Lung (tissue), 17 donors: ENCODE measurements at places on chromosomes 5 and 9.

GRCh38 chr9:27333241-27334052 lies 36.5 kb upstream of the EQTN start:
- DNase-seq, result peak; percentile 85

DNA sequence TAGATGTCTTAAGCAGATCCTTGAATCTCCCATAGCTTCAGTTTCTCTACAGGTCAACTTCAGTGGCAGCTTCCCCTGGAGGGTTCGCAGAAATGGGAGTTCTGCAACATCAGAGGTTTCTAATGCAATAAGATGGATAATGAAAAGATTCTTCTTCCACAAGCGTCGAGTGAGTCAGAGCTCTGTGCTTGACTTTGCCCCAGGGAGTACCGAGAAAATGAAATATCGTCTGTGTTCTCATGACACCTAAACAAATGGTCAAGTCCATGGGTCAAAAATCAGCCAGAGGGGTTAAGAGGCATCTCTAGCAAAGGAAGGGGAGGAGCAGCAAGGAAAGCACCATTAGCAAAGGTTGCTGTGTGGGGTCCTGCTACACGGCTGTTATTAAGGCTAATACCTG lies 3.2 kb upstream of the ADRA1B start:
- DNase-seq, result no peak

DNA sequence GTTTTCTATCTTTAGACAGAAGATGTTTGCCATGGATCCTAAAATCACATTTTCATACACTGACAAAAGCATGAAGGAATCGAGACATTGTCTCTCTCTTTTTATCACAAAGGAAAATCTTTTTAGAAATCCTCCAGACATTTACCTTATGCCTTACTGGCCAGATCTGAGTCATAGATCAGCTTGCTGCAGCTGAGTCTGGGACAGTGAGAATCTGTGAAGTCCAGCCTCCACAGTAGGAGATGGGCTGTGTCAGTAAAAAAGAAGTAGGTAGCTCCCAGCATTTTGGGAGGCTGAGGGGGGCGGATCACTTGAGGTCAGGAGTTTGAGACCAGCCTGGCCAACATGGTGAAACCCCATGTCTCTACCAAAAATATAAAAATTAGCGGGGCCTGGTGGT lies 333.4 kb upstream of the ZNF462 start:
- DNase-seq, result no peak

DNA sequence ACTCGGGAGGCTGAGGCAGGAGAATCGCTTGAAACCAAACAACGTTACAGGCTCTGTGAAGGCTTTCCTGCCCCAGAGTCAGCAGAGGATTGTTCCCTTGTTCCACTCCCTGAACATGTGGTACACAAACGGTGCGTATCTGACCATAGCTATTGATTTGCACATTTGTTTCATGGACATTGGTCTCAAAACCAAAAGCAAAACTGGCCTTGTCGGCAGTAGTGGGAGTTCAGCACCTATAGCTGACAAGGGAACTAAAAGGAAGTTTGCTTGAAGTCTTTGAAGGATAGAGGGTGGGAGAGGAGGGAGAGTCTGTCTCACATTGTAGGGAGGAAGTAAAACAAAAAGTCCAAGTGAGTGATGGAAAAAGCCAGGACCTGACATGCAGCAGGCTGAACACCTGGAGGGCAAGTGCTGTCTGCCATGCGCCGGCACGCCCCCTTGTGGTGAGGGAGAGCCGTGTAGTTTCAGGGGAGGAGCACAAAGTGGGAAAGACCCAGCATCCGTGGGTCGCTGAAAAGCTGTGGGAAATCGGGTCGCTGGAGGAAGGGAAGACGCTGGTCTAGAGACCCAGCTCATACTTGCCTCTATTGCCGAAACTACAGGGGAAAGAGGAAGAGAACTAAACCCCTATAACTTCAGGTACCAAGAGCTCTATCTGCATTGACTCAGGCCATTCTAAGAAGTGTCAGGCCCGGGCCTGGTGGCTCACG lies 58.0 kb downstream of the RAD23B start:
- peak; percentile 46 for DNase-seq

DNA sequence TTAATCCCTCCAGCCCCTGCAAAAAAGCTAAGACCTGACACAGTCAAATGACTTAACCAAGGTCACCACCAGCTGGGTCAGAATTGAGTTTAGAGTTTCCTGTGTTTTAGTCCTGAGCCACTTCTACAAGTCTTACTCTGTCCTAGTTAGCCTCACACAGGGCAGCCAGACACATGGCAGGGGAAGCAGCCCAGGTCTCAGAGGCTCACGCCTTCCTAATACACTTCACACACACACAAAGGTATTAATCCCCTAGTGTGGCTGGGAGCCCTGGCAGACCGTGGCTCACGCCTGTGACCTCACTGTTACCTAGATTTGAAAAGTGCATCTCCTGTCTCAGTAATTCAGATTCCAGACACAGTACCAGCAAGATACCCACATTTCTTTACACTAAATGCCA lies 77.4 kb upstream of the WWC1 start:
- DNase-seq, result no peak

- peak; percentile 71 for DNase-seq
Observed at GRCh38 chr9:110217656-110218099, 9.7 kb upstream of the C9orf152 start.

DNA sequence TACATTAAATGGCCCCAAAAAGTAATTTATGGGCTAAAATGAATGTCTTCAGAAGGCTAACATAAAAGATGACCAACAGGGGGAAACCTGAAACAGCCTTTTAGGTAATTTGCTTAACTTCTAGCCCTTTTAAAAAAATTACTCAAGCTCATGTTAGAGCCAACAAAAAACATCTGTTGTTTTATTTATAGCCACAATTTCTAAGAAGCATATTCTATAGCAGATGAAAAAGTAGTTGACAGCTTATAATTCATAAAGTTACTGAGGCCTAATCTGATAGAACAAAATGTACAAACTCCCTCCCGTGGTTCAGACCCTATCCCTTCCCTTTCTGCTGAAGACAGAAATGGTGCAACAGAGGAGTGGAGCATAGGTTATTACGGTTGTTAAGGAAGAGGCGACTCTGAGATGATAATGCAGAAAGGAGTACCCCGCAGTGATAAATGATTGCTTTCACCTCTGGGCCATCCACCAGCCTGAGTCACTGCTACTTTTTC lies 46.1 kb downstream of the PIK3R1 start:
- DNase-seq, result no peak

- no peak for DNase-seq
Observed at GRCh38 chr5:32628049-32628844, 42.9 kb downstream of the SUB1 start.

DNA sequence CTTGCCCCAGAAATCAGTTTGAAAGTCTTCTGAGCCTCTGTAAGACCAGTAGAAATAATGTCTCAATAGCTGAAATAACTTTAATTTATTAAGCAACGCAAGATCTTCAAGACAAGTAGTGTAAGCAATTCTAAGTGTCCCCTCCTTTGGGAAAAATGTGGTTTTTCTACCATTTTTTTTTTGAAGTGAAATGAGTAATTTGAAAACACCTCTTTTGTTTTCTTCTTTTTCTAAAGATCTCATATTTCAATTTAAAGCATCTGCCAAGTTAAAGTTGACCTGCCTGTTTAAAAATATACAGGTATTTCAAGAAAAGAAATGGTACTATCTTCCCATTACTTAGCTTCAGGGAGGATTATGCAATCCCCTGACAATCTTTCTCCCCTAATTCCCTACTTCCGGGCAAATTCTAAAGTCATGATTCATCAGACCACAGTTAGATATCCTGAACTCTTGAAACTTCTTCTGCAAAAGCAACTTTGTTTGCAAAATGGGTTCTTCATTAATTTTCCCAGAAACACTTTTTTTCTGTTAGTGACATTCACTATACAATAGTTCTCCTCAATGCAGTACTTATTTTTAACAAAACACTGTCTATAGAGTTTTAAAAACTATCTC lies 7.8 kb upstream of the ANXA1 start:
- no peak for DNase-seq

GRCh38 chr5:144122081-144122480 lies 48.4 kb downstream of the YIPF5 start:
- no peak for DNase-seq

DNA sequence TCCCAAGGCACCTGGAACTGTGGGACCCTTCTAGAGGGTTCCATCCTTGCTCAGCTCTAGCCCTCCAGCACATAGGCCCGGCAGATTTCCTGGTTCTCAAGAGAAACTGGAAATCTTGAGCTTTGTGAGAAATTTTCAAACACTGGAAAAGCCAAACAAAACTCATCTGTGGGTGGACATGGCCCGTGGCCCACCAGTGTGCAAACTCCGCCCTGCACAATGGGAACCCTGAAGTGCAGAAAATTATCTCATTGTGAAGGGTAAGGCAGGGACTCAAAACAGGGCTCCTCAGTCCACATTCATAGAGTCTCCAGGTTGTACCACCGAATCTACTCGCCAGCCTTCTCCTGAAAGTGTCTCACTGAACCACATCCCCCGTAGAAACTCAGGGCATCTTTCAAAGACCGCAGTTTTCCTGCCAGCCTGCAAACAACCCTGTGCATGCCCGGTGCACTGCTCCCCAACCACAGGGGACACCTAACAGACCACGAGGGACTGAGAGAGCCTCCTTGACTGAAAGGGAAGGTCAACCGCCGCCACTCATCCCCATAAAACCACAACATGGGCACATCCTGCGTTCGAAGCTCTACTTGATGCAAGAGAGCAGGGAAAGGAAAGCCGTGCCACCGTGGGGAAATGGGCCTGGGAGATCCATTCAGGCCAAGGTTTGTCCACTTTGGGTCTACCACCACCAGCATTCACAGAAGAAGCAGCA lies 18.1 kb downstream of the ADAMTS2 start:
- no peak for DNase-seq

DNA sequence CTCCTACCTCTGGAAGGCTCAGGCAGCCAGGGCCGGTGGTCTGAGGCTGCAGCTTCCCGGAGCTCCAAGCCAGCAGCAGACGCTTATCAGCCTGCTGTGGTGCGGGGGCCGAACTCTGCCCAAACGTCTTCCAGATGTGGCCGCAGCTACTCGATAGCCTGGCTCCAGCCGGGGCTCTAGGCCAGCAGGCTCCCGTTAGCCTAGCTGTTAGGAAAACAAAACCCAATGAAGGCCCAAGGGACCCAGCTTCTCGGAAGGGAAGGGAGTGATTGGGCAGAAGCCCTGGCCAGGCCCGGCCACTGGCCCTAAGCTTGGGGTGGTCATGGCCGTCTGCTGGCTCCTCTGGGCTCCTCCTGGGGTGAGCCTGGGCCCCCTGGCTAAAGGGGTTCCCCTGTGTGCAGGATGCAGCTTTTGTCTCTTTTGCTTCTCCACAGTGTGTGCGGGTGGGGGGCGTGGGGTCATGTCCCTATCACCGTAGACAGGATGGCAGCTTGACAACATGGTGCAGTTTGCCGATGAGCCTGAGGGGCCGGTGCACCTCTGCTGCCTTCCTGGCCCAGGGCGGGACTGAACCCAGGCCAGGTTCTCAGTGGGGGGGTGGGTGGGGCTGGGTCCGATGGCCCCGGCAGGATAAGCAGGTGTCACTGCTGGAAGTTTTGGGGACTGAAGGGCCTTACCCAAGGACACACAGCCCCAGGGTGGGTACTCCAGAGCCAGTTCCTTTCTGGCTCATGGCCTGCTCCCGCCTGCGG lies 18.7 kb downstream of the MYMK start:
- DNase-seq, result peak; percentile 50

DNA sequence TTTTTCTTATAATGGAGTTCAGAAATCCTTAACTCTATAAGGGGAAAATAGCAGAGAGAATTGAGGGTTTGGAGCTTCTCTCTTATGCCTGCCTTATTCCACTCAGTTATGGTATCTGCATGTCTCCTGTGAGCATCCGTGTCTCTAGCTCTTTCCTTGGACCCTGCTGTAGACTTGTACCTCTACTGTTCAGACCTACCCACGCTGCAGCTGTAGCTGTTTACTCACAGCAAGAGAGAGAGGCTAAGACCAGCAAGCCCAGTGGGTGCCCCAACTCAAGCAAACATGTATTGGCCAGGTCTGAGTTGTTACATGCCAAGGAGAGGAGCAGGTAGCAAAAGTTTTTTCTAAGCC lies 7.1 kb upstream of the PCSK1 start:
- DNase-seq, result no peak

GRCh38 chr9:137604345-137605086 lies 970 bp upstream of the ARRDC1 start:
- peak; percentile 50 for DNase-seq

DNA sequence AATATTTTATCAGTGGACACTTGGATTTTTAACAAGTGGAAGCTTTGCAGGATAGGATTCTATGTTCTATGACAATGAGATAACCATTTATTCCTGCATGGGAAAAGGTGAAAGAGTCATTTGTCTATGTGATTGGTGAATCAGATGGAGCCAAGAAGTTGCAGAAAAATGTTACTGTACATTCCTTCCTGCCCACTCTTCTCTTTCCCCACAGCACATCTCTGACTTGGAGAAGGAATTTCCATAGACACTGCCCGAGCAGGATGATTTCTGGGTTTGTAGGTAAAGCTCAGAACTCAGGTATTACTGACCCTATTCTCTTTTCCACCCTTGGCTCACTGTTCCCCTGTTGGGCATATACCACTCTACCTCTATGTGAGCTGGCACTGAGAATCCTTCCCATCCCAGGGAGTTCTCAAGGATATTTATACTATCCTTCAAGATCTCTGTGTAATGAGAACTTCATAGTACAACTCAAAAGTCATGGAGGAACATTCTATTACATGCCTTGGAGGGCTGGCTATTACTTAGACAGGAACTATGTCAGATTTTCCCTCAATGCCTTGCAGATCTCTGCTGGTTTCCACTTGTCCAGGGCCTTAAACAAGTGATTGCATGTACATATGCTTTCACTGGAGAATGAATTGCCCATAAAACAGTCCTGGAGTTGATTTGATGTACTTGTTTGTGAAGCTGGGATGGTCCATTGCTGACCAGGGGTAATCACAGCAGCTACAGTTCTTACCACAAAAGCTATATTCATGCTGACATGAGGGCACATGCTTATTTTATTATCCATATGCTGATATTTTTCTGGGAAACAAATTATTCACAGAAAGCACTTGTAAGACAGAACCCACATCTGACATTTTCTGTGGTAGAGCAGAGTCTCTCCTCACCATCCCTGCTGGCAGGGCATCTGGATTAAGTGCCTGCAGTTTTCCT lies 24.1 kb downstream of the SLC1A3 start:
- no peak for DNase-seq

GRCh38 chr5:76790632-76791290 lies 28.1 kb upstream of the F2RL1 start:
- DNase-seq, result peak; percentile 95

- DNase-seq, result peak; percentile 57
Observed at GRCh38 chr9:108885643-108886348, 23.7 kb downstream of the ACTL7A start.

DNA sequence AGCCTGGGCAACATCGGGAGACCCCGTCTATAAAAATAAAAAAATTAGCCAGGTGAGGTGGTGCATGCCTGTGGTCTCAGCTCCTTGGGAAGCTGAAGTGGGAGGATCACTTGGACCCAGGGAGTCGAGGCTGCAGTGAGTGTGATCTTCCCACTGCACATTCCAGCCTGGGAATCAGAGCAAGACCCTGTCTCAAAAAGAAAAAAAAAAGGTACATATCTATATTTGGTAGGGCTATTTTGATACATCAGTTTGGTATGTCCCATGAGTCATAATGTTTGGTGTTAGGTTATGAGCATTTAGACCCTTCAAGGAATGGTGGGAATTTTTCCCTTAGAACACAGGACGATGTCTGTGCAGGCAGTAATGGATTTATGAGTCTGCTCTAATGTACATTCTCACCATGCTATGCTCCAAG lies 55.3 kb upstream of the POU4F3 start:
- no peak for DNase-seq
